Left renal cortex interstitium (tissue), 4 donors: ENCODE measurements at places on chromosomes 1 and 21.
A peak's percentile ranks its signal among the peaks of the same experiment; 100 is the strongest.

GRCh38 chr1:109616391-109616790 is 3.0 kb downstream of the GNAT2 start:
- DNase-seq = no peak

GRCh38 chr1:49356594-49356993 is 579.9 kb upstream of the BEND5 start:
- DNase-seq = no peak

DNA sequence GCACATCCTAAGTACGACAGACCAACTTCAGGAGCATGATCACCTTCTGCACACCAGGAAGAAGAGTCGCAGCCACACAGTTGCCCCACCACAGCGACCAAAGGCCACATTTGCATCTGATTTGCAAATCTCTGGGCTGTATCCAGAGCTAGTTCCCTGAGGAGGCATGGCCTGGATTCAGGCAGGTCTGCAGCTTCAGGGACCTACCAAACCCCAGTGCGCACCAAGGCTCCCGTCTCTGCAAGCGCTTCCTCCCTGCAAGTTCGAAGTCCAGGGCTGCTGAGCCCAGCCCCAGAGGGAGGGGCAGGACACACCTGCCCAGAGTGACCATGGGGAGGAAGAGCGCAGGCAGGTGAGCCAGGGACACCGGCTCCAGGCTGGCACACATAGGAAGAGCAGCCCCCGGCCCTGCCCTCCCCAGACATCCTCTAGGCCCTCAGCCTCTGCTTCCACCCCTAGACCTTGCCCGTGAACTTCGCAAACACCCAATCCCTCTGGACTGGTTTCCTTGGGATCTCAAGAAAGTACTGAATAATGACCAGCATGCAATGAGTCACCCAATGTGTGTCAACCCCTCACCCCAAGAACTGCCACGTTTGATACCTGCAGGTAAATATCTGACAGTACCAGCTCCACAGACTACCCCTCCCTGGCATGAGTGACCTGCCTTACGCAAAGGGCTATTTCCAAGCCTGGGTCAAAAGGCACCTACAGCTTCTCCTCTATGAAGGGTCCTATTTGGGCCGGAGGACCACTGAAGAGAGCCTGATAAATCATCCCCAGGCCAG is 36.8 kb downstream of the CASZ1 start:
- no peak for DNase-seq

- DNase-seq = no peak
Measured at GRCh38 chr1:173164686-173165085, 42.4 kb downstream of the TNFSF4 start.

- no peak for DNase-seq
Measured at GRCh38 chr1:180415236-180415848, 87.0 kb downstream of the ACBD6 start.

- DNase-seq = no peak
Measured at GRCh38 chr1:33176362-33176850, 5.4 kb downstream of the TRIM62 start.

GRCh38 chr1:222561656-222562055 is 13.8 kb upstream of the HHIPL2 start:
- DNase-seq = no peak

DNA sequence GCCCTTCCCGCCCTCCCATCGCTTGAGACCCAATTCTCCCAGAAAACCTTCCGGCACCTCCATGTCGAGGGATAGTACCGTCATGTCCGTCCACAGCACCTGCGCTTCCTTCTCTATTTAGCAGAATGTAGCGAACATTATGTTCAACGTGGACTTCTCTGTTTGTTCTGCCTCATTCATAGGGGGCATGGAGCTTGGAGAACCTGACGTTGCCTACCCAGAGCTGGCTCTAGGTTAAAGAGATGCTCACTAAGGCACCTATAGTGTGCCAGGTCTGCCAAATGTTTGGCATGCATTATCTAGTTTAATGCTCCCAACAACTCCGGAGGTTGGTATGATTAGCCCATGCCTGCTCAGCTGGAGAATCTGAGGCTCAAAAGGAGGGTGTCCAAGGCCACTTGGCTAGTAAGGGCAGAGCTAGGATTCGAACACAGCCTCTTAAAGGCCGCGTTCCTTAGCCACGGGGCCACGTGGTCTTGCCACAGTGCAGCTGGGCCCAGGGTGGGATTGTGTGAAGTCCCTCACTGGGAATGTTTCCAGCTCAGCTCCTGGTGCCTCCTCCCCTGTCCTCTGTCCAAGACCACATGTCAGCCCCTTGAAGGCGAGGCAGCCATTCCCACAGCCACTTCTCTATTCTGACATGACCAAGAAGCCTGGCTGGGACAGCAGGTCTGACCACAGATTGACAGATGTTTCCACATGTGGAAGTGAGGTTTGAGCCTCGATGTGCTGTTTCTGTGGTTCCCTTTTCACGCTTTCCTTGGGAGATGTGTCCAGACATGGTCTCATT is 57.8 kb downstream of the RUNX3 start:
- no peak for DNase-seq

GRCh38 chr1:10539411-10540043 is 64.8 kb downstream of the PEX14 start:
- DNase-seq = no peak

GRCh38 chr1:219090607-219091006 is 83.1 kb upstream of the LYPLAL1 start:
- DNase-seq = no peak

GRCh38 chr21:25508364-25508763 is 98.9 kb downstream of the MRPL39 start:
- no peak for DNase-seq

GRCh38 chr1:107009281-107009680 is 47.2 kb upstream of the PRMT6 start:
- DNase-seq = no peak

- no peak for DNase-seq
Measured at GRCh38 chr1:16167331-16168143, 11.7 kb upstream of the EPHA2 start.

- no peak for DNase-seq
Measured at GRCh38 chr1:7402548-7402850, 368.6 kb upstream of the VAMP3 start.

GRCh38 chr1:248847956-248848561 is 10.0 kb downstream of the ZNF672 start:
- DNase-seq = no peak

DNA sequence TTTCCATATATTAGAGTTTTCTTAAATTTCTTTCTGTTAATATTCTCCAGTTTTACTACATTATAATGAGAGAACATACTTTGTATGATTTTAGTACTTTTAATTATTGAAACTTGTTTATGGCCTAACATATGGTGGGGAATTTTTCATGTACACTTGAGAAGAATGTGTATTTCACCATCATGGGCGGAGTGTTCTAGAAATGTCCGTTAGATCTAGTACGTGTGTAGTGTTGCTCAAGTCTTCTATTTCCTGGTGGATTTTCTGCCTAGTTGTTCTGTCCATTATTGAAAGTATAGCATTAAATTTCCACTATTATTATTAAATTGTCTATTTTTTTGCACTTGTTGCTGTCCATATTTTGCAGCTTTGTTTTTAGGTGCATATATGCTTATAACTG is 64.0 kb upstream of the RGS21 start:
- DNase-seq = no peak

DNA sequence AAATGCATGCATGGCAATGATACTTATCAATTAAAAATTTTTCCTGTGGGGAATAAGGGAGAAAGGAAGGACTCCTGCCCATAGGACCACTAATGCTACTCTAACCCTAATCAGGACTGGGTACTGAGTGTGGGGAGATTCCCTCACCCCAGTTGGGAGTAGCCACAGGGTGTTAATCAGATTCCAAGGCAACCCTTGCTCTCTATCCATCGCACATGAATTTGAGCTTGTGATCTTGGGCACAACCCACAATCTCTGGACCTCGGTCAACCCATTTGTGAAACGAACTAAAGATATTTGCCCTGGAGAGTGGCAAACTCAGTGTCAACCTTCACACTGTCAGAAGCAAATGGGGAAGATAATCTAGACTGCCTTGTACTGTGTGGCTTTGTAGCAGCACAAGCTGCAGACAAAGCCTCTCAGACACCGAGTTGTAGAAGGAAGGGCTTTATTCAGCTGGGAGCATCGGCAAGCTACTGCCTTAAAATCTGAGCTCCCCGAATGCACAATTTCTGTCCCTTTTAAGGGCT is 69.5 kb downstream of the SERINC2 start:
- DNase-seq = no peak

DNA sequence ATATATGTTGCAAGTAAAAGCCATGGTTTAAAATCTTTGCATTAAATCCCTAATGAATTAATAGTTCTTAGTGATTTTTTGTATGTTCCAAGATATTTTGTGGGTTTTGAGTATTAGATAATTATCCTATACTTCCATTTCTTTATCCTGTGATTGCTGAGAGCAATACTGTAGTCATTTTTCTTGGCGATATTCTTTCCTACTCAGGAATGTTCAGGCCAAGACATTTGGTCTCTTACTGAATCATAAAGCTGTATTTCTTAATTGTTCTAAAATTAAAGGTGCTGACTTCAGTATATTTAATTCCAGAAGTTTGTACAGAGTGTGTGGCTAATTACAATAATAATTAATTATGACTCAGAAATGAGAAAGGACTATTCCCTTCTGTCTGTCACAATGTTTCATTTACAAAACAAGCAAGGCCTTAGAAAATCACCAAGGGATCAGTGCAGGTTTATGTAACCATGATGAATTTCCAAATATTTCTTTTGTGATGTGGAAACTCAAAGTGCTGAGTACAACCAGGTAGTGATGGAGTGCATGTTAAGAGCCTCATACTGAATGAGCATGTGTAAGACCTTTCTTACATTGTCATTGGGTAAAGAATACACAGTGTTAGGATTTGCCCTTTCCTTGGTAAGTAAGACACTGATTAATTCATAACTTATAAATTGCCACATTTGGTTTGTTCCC is 161.2 kb downstream of the HMCN1 start:
- no peak for DNase-seq

DNA sequence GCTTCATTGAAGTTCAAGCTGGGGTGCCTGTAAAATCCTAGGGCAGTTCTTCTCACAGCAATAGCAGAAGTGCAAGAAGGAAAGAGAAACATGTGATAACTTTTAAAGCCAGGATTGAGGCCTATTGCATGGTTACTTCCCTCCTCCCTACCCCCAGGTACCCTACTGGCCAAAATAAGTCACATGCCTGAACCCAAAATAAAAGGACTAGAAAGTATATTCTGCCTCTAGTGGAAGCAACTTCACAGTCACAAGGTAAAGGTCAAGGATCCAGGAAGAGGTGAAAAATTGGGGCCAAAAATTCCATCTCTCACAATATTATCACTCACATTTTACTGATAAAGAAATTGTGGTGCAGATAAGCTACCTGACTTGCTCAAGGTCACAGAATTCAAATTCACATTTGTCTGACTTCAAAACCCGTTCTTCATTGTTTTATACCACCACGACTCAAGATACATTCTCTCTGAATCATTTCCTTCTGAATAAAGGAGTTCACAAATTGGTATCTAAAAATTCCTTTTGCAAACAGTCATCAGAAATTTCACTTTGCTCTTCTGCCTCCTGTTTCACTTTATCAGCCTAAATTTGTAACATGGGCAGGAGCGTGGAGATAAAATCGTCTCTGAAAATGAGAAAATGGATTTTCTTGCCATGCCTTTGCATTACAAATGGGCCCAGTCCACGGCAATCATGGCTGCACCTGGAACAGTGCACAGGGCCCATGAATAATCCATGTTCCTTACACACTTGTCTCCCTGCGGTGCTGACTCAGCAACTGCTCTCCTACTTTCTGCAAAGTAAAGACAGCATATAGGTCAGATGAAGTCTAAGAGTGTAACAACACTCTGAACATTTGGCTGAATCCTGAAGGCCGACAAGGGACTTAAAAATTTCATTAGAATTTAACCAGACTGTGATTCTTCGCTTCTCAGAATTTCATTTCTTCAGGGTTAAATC is 485.3 kb upstream of the NFIA start:
- no peak for DNase-seq

- no peak for DNase-seq
Measured at GRCh38 chr1:160789702-160790611, 6.0 kb upstream of the LY9 start.

DNA sequence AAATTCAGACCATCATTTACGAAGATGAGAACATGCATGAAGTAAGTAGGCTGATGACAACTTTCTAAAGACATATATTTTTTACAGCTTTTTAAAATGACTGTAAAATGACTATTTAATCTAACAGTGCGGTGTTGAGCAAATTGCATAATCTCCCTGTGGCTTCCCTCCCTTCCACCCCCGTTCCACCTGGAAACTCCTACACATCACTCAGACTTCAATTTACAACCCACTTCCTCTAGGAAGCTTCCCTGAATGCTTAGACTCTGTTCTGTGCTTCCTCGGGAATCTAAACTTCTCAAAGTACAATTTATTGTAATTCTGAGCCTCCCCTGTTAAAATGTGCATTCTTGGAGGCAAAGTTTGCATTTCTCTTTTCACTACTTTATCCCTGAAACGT is 354.9 kb downstream of the DPYD start:
- DNase-seq = no peak

GRCh38 chr1:107524301-107524700 is 383.5 kb downstream of the NTNG1 start:
- DNase-seq = no peak

DNA sequence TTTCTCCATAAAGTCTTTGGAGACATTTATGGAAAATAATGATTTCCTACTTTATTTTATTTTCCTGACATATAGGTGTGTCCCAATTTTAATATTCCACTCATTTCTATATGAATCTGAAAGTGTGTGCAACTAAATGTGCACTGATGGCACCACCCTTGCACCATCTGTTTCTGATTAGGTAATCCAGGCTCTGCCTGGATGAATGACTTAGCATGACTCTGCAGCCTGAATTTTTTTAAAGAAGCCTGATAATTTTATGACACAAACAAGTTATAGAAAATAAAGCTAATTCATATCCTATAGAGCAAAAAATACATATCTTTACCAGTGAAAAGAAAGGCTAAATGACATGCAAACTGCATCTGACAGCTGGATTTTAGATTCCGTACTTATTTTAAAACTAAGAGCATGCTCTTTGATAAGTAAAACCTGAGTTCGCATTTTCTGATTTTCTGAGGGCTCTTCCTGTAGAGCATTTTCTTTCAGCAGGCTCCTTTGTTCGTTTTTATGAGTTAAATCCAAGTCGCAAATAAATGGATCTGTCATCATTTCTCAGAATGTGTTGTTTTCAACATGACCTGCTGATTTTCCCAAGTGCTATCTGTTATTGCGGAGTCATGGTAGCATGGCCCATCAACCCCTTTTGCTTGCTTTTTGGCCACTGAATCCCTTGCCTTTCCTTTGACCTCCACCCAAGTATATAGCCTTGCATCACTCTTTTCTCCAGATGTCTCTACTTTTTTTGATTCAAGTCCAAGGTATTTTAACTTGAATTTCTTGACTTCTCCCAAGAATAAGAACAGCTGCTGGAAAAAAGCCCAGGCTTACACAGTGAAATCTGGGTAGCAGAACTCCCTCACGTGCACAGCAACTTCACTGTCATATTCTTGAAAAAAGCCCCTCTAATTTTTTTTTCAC is 52.8 kb upstream of the LYPLAL1 start:
- DNase-seq = peak; percentile 13

- DNase-seq = no peak
Measured at GRCh38 chr1:205543351-205544301, 39.2 kb downstream of the CDK18 start.

DNA sequence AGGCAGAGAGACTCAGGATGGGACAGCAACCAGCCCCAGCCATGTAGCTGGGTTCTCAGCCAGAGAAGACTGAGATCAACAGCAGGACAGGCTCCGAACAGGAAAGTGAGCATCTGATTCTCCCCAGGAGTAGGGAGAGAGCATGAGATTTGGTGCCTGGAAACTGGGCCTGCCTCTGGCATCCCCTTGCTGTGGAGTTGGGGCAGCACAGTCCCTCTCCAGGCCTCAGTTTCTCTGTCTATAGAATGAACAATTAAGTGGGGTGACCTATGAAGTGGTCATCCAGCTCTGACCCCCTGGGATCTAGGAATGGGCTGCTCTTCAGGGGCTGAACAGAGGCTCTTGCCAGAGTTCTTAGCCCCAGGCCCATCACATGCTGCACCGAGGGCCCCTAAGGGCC is 55.6 kb downstream of the KLHDC7A start:
- no peak for DNase-seq
